Fibroblast of skin of right biceps (primary cell): ENCODE measurements at places on chromosomes 1 and 21.

GRCh38 chr1:221031458-221032203 lies 152.4 kb downstream of the HLX start:
- DNase-seq, result no peak

- no peak for DNase-seq
Observed at GRCh38 chr21:14858311-14858710, 206.5 kb downstream of the NRIP1 start.

DNA sequence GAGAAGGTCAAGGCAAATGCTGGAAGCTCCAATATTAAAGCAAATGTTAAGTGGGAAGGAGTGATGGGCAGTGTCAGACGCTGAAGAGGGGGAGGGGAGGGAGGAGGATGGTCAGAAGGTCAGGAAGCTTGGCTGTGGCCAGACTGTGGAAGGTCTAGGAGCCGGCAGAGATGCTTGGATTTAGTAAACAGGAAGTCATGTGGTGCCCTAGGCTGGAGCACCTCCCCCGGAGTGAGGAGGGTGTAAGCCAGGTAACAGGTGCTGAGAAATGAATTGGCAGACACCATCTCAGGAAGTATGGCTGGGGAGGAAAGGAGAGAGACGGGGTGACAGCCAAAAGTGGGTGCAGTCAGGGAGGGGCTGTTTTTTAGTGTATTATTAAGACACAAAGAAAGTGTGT lies 17.7 kb downstream of the CSMD2 start:
- DNase-seq, result no peak

DNA sequence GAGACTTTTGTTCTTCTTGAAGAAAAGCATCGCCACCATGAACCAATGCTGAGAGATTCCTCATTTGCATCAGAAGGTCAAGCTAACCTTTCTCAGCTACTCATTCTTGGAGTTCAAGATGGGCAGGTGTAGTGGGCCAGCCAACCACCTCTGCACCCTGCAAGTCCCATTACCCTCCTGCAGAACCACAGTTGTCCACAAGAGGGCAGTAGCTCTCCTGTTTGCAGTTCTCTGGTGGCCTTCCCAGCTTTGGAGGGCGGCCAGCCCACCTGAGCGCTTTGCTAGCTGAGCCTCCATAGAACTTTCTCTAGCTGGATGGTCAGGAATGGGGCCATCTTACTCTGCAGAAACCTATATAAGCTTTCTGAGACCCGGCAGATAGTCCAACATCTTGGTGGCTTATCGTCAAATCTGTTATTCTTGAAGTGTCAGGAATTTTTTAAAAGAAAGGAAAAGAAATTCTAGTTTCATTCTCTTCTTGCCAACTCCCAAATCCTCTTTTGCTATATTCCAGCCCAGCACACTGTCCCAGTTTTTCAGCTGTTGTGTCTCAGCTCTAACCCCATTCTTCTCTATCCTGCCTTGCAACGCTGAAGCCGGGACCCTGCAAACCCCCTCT lies 11.0 kb upstream of the LMX1A start:
- peak; percentile 63 for DNase-seq

DNA sequence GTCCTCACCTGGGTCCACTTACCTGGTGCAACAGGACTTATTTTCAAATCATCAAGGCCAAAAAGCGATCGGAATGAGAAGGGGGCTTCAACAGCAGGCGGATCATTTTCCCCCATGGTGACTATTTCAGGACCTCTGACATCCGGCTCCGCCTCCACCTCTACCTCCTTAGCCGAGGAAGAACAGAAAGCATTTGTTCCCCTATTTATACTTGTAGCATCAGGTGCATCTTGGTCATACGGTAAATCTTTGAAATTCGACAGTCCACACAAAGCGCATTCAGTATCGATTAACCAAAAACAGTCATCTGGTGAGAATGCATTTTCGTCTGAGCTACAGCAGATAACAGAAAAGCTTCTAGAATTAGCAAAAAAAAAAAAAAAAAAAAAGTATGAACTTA lies 550 bp downstream of the TMPRSS3 start:
- DNase-seq, result no peak

DNA sequence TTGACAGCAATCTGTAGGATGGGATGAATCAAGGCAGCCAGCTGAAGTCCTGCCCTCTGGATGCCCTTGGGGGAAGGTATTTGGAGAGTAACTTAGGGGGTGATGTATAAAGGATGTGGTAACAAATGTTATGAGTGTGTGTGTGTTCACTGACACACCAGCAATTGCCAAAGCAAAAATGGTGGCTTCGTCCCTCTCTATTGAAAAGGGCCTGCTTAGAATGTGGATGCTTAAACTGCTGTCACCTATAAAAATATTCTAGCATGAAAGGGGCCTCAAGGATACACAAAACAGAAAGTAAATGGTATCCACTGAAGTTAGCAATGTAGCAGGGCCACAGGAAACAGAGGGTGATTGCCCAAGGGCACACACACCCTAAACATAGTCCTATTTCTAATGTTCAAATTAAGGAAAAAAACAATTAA lies 15.1 kb upstream of the AIM2 start:
- DNase-seq, result peak; percentile 89

DNA sequence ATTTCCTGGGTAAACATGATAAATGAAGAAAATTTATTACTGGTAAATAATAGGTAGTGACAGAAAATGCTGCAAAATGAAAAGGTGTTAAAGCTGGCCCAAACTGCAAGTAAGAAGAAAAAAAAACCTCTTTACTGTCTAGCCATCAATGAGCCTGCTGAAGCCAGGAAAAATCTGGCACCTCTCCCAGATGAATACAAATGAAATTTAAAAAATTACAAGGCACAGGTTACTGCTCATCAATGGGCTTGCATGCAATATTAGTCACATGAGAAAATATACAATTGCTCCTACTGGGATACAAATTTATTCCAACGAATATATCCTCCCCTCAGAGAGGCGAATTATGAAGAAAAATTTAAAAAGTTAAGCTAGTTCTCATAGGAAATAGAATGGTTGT lies 1422.5 kb downstream of the KCNT2 start:
- no peak for DNase-seq

GRCh38 chr1:113128116-113128515 lies 55.1 kb downstream of the LRIG2 start:
- DNase-seq, result no peak

DNA sequence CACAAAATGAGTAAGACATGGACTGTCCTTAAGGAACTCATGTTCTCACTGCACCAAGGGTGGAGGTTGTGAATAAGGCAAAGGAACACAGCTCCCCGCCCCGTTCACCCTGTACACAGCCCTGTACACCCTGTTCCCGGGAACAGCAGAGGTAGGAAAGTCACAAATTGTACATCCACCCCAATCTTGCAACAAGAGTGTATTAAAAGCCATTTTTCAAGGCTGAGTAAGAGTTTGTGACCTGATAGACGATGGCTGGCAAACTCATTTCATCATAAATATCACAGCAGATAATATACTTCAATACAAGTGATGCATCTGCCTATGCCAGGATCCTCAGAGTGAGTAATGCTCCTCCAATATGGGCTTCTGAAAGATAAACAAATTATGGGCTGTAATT lies 52.5 kb upstream of the CAMK1G start:
- DNase-seq, result no peak

DNA sequence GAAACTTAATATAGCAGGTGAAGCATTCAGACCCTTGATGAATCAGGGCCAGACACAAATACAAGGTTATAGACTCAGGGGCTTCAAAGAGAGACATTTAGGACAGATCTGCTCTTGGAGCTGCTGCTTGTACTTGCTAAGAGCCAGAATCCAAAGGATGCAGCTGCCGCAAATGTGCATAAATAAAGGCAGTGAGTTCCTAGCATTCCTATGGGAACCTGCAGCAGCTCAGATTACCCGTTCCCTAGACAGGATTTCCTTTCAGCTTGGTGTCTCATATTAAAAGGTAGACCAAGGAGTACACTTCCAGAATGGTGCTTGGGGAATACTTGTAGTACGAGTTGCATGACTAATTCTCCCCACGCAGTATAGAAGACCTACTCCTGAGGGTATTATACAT lies 9.7 kb upstream of the LRRC53 start:
- no peak for DNase-seq

- peak; percentile 28 for DNase-seq
Observed at GRCh38 chr1:100584761-100585745, 47.1 kb downstream of the GPR88 start.

DNA sequence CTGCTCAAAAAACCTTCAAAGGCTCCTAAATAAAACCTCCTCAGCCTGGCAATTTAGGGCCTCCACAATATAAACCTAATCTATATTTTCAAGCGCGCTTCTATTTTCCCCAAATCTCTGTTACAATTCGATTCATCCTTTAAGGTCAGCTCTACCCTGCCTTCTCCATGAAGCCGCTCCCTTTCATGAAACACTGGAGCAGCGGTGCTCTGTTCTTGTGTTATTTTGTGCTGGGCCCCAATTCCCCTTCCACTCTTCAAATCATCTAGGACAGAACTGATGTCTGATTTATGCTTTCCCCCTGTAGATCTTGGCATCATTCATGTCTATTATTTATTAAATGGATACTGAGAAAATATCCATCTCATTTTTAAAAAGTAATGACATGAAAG lies 6.9 kb downstream of the ERRFI1 start:
- DNase-seq, result no peak

GRCh38 chr1:150906329-150906728 lies 19.4 kb downstream of the CTXND2 start:
- DNase-seq, result no peak

DNA sequence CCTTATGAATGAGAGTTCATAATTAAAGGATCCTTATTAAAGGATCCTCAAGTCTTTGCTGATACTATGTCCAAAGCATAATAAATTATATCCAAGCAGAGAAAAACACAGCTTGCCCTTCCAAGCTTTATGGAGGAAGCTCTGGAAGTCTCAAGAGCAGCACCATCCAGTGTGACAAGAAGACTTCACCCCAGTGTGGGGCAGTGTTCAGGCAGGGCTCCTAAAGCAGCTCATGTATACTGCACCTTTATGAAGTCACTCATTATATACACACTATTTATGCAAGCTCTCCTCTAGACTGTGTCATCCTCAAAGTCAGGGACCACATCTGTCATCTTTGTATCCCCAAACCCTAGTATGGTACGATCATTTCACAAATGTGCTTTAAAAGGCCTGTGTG lies 11.9 kb upstream of the CCN1 start:
- no peak for DNase-seq

GRCh38 chr1:201876148-201876818 lies 12.4 kb upstream of the SHISA4 start:
- DNase-seq, result peak; percentile 32

DNA sequence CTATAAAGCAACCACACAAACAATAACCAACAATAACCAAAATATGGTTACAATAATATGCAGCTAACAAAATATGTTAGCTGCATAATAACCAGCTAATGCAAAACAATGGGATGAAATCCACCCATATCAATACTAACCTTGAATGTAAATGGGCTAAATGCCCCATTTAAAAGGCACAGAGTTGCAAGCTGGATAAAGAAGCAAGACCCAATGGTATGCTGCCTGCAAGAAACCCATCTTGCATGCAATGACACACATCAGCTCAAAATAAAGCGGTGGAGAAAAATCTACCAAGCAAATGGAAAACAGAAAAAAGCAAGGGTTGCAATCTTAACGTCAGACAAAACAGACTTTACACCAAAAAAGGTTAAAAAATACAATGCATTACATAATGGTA lies 316.5 kb upstream of the NR5A2 start:
- no peak for DNase-seq

- DNase-seq, result no peak
Observed at GRCh38 chr1:2459757-2460156, 16.3 kb upstream of the PLCH2 start.

- no peak for DNase-seq
Observed at GRCh38 chr1:172977296-172978017, 73.3 kb downstream of the TNFSF18 start.

GRCh38 chr1:33429332-33429731 lies 1.6 kb downstream of the PHC2 start:
- no peak for DNase-seq

GRCh38 chr21:25658427-25659035 lies 19.5 kb downstream of the JAM2 start:
- no peak for DNase-seq

DNA sequence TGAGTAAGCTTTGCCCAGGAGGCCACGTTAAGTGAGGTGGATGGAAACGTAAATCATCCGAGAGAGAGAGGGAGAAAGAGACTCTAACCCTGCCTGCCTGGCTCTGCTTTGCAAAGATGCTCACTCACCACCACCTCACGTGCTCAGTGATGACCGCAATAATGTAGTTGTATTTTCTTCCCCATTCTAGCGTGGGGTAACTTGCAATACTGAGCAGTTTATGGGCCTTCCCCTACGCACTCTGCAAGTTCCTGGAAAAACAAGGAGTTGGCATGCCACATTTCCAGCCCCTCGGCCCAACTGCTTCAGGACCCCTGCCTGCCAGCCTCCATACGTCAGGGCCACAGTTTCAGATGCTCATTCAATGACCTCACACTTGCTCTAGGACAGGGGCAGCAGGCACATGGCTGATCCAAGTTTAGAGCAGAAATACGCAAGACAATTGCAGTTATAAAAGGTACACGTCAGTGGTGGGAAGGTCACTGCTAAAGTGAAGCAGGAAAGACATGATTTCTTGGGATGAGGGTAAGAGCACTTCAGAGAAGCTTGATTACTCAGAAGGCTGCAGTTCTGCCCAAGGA lies 112.5 kb upstream of the RAB4A start:
- peak; percentile 41 for DNase-seq

DNA sequence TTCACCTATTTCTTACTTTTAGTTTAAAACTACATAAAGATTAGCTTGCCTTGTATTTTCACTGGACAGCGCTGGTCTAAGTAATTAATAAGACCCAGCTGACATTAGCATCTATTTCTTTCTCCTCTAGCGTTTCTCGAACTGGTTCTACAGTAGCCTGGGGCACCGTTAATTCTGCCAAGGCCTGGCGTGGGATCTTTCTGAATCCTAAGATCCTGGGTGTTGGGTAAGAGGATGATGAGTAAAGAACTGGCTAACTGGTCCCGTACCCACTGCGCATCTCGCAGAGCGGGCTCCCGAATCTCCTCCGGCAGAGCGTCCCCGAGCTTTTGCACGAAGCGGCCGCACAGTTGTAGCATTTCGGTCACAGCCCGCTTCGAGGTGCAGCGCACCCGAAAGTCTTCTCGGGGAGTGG lies 309 bp downstream of the NSL1 start:
- DNase-seq, result peak; percentile 72

- peak; percentile 67 for DNase-seq
Observed at GRCh38 chr1:9150582-9151327, 21.9 kb upstream of the GPR157 start.

DNA sequence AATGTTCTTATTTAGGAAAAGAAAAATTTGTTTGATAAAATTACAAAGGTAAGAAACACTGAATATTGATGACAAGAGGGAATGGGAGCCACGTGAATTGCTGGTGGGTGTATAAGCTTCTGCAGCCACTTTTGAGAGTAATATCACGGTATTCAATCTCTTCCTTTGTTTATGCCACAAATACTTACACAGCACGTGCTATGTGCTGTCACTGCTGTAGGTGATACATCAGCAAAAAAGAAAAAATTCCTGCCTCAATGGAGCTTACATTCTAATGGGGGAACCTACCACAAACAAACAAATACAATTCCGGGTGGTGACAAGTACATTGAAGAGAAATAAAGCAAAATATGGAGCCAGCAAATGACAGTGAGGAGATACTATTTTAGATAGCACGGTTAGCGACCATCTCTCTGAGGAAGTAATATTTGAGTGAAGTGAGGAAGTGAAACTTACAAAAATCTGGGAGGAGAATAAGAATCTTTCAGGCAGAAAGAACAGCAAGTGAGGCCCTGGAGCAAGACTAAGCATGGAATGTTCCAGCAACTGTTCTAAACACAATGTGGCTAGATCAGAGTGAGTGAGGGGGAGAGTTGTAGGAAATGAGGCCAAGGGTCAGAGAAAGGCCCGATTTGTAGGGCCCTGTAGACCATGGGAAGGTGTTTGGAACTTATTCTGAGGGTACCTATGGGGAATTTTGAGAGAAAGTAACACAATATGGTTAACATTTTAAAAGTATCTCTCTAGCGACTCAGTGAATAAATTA lies 2.6 kb upstream of the FCRLB start:
- no peak for DNase-seq
